Putamen (tissue), 1 donor: ENCODE measurements at places on chromosomes 4 and X.

DNA sequence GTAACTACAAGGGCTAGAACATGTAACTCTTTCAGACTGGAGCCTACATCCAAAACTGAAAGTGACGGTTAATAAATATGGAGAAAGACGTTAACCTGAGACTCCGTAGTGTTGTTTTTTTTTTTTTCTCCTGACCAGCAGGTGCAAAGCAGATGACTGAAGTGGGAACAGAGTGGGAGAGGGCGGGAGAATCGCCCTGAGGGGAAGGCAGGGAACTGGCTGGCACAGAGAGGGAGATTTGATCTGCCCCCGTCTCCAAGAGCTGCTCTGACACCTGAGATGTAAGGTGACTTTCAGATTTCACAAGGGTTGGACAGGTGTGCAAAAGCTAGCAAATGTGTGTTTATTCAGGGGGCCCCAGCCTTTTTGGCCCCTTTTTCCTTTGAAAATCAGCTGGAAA is 180.2 kb downstream of the PALLD start:
- DNase-seq = no peak

- DNase-seq = no peak
Observed at GRCh38 chrX:133965321-133965720, 20.1 kb downstream of the GPC3 start.

- no peak for DNase-seq
Observed at GRCh38 chr4:61086979-61087378, 113.1 kb upstream of the ADGRL3 start.

- no peak for DNase-seq
Observed at GRCh38 chrX:14903891-14904290, 30.7 kb downstream of the MOSPD2 start.

GRCh38 chr4:15145709-15146108 is 143.4 kb downstream of the CPEB2 start:
- DNase-seq = no peak

DNA sequence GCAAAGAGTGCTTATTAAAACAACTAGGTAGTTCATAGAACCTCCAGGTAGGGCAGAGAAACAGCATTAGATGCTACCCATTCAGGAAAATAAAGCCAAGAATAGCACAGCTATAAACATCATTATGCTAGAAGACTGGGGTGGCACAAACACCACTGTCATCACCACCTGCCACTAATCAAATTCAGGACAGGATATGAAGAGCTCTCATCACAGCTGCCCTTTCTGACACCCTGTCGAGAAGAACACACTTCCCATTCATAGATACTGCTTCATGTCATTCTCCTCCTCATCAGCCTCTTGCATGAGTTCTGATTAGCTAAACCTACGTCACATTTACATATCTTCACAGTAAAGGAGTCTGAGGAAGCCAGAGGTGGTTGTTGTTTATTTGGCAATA is 692.3 kb upstream of the HS3ST1 start:
- no peak for DNase-seq

DNA sequence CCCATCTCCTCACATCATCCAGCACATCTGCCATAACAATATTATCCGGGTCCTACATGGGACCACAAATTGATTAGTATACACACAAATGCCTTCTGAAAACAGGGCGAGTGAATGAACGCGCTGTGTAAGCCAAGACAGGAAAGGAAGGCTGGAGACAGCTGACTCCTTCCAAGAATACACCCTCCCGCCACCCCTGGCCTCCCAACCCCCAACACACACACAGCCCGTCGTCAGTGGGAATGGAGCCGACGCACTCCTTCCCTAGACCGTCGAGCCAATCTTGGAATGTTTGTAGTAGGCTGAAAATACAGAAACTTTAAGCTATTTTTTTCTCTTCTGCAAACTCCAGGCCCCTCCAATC is 319 bp upstream of the MAGEH1 start:
- DNase-seq = no peak

DNA sequence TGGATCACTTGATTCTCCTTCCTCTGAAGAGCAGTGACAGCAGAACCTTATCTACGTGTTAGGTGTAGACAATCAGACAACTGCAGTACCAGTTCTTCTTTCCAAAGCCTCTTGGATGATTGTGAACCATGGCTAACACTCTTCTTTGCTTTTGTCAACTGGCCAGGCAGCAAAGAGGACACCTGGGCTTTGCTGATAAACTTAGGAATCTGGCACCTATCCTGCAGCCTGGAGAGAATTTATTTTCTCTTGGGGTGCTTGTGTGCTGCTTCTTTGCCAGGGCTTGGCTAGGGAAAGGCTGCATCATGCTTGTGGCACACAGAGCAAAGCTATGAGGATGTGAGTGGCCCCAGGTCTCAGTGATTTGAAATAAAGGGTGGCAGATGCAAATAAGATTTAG is 77.4 kb downstream of the ANAPC4 start:
- DNase-seq = no peak

- DNase-seq = peak; percentile 25
Observed at GRCh38 chrX:56728321-56728720, 722 bp upstream of the NBDY start.

DNA sequence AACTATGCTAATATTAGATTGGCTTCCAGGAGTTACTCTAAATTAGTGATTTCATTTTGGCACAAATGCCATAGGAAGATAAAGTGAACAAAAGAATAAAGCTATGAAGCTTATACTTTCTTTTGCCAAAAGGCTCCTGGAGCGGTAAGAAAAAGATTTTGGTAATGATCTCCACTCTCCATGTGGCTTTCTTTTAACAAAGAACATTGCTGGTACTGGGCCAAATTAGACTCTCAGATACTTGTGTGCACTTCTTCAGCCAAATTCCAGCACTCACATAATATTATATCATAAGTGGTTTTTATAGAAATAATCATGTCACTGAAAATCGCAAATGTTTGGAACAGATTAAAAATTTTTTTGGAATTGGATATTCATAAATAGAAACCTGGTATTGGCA is 142.4 kb upstream of the FGF13 start:
- no peak for DNase-seq

DNA sequence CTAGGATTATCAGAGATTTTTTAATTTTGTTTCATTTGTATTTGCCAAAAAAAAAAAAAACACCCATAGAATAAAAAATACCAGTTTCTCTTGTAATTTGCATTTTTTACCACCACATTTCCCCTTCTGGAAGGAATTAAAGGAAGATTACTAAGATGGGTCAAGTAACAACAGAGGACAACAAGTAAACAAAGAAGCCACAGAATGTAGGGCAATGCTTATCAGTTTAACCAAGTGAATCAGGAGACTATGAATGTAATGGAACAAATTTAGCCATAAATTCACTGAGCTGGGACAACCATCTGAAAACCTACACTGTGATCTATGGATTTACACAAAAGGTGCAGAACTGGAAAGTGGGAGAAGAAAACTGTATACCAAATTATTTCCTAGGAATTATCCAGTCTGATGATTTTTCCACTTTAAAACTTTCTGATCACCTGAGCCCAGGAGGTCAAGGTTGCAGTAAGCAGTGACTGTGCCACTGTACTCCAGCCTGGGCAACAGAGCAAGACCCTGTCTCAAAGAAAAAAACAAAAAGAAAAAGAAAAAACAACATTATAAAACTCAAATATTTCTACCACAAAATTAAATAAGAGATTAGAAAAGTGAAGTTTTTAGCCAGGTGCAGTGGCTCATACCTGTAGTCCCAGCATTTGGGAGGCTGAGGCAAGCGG is 32.4 kb downstream of the LRBA start:
- DNase-seq = no peak

DNA sequence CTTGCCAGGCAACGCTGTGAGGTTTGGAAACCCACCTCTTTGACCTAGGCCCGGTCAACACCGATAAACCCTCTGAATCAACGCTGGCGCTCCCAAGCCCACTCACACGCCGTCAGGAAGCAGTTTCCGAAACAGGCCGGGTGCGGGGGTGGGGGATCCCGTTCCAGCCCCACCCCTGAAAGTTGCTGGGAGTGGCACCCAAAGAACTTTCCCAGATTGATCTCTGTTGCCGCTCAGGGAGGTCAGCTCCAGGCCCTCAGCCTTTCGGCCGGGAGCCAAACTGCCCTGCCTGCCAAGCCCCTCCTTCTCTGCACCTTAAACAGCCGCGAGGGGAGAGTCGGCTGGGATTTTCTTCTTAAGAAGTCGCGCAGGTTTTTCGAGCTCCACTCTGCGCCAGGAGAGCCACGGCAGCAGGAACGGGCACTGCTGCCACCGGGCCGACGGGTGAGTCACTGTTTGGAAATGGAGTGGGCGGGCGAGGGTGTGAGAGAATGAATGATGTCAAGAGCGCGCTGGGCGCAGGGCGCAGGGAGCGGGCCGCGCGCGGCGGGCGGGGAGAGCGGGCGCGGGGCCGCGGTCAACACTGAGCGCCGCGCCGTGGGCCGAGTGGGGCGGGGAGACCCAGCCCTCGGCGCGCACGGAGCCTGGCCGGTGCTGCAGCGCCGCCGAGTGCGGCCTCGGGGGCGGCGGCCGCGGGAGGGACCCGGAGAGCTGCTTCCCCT is at the start of gene SGMS2:
SGMS2 (plus strand) TSS at position 583 of the 722 bp plus-strand sequence. CDS start 70,622 bp downstream, outside the sequence.
- DNase-seq = peak; percentile 39

- no peak for DNase-seq
Observed at GRCh38 chrX:124325732-124326131, 6.7 kb upstream of the TEX13D start.

DNA sequence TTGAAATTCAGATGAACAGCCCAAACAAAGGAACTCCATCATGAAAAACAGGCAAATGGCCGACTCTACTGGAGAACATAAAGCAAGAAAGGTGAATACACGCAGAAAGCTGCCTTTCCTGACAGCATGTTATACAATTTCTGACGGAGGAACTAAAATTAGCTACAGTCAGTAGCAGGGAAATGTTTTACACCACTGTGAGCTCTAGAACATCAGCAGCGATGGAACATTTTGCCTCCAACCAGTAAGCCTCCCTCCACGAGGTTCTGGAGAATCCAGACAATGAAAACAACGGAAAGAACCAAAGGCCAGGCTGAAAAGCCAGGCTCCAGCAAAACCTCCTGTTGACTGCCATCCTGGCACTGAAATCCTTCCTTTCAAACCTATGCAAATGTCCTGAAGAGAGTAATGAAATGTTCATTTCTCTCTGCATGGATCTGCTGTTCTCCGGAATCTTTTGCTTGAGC is 78.9 kb downstream of the IRF2 start:
- DNase-seq = peak; percentile 68

GRCh38 chr4:124304941-124305340 is 407.6 kb downstream of the ANKRD50 start:
- DNase-seq = no peak

GRCh38 chr4:7351014-7351413 is 83.7 kb downstream of the PSAPL1 start:
- peak; percentile 65 for DNase-seq

DNA sequence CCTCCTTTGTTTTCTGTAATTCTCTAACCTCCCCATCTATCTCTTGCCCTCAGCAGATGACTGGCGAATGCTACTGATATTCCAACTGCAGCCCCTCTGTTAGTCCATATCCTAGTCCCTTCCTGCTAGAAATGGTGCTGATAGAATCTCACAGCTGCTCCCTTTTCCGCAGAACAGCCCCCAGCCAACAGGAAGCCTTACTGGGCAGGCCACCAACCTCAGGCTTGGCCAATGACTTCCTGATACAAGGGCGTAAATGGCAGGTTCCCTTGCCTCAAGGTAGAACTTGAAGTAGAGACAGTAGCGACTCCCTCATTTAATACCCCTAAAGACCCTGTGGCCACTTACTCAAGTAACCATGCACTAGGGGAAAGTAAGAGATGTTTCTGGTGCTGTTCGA is 26.7 kb upstream of the SLC2A9 start:
- DNase-seq = no peak

GRCh38 chr4:182748283-182748682 is 168.9 kb downstream of the DCTD start:
- DNase-seq = peak; percentile 11

DNA sequence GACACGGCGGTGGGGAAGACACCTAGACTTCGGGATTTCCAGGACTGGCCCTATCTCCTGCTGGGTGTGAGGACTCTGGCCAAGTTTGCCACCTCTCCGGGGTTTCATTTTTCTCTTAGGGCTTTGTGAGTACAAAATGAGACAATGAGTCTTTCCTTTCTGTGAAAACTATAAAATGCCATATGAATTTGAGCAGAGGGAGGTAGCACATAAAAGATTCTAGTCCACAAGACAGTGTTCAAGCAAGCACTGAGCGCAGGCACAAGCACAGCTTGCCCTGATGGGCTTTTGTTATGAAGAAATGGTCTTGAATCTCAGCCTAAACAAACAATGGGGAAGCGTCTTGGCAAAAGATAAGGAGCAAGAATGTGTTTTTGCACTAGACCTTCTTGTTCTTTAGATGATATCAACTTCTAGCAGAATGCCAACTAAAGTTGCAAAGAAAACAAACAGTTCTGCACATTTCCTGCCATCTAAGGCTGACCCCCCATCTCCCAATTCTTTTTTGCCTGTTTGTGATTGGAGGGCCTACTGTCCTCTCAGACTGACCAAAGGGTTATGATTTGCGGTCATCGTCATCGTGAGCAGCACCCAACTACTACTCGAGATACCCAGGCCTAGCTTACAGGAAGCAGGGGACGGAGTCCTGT is 73.0 kb upstream of the ZNF518B start:
- peak; percentile 0 for DNase-seq

DNA sequence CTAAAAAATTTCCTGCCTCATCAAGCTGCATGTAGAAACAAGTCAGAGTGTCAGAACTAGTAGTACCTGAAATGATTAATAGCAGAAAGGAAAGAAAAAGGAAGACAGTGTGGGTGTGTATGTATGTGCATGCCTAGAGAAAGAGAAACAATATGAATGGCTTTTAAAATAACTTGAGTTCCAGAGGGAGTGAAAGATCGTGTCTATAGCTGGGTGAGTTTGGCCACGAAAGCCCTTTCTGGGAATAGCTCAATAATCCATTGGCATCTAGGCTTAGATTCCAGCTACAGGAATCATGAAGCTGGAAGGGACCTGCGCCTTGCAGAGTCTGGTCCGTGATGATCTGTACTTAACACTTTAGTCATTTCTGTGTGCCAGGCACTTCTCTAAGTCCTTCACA is 195.6 kb downstream of the RAPGEF2 start:
- DNase-seq = no peak

- DNase-seq = no peak
Observed at GRCh38 chr4:177159600-177159999, 150.1 kb upstream of the NEIL3 start.

DNA sequence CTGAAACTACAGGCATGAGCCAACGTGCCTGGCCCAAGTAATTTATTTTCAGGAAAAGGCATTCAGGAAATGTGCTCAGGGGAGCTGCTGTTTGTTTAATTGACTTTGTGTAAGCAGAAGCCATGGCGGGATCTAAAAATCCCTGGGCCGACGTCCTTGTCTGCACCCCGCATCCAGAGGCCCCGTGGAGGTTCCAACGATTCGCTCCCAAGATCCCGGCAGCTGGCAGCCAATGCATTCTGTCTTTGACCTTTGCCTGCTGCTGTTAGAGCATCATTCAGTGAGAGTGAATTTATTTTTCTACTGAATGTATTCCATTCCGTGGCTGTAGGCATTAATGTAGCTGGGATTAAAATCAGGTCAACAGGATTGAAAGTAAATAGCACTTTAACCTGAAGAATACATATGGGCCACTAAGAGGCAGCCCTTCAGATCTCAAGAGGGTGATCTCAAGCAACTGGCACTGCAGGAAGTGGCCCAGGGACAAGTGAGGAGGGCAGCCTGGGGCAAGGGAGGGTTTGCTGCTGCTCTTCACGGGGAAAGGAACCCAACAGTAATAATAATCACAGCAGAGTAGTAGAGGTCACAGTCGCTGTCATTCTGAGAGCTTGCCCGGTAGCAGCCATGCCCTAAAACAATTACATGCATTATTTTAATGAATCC is 75.2 kb downstream of the PSAPL1 start:
- no peak for DNase-seq
